ENCODE measurements at places on chromosomes 12 and 14. TPM values are rescaled to one million over a fixed set of nuclear protein-coding genes. Genes with fewer than 3 reads are reported as not detected.

DNA sequence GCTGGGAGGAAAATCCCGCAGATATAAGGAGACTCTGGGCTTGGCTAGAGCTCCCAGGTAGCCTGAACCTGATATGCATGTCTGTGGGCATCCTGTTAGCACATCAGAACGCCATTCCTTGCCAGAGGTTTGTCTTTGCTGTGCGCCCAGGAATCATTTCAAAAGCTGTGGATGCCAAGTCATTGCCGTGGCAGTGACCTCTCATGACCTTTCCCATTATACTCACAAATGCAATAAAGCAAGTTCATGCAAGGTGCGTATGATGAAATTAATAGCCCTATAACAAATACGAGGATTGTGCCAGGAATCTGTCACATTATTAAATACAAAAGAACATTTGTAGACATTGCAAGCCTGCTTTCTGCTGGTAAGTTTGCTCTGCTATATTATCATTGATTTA lies 229.1 kb upstream of the PELI2 start:
- DNase-seq: no peak

- no peak for DNase-seq
Observed at GRCh38 chr14:50308363-50308915, 3.6 kb downstream of the L2HGDH start.

GRCh38 chr12:109304485-109304884 lies 4.6 kb downstream of the FOXN4 start:
- DNase-seq: no peak

DNA sequence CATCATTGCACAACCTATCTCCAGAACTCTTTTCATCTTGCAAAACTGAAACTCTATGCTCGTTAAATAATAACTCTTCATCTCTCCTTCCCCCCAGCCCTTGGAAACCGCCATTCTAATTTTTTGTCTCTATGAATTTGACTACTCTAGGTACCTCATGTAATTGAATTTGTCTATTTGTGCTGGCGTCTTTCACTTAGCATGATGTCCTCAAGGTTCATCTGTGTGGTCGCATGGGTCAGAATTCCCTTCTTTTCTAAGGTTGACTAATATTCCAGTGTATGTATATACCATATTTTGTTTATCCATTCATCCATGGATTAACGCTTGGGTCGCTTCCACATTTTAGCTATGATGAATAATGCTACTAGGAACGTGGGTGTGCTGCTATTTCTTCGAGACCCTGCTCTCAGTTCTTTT lies 80.1 kb downstream of the PLXNC1 start:
- DNase-seq: no peak

DNA sequence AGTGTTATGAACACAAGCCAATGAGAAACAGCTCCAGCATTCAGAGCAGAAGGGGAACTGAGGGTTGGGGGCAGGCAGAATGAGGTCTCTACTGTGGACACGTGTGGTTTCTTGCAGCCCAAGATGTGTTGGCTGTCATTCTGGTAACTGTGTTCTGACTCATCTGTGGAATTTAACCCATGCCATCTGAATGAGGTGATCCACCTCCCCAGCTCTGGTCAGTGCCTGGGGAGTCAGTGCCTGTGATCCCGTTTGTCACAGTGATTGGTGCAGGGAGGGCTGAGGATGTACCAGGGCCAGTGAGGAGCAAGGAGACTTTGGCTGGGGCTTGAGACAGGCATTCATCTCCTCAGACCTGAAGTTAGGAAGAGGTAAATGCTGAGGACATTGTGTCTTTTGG lies 216.8 kb downstream of the MSRB3 start:
- DNase-seq: no peak

GRCh38 chr12:107684029-107684795 lies 1.4 kb upstream of the PWP1 start:
- no peak for DNase-seq

Gene VPS29
- total RNA-seq: 99.6 TPM

Gene TAS2R20
- total RNA-seq: 1.7 TPM

Gene OASL
- 0.86 TPM for total RNA-seq
